Hair follicle dermal papilla cell (primary cell): ENCODE measurements at places on chromosomes 6 and 20. TPM values are rescaled to one million over a fixed set of nuclear protein-coding genes. Genes with fewer than 3 reads are reported as not detected.

UNC5CL gene
- total RNA-seq: 0.12 TPM in 1 of 2 replicates, not detected in the other

LCA5 gene
- total RNA-seq: 5.3 and 5.4 TPM in 2 replicates

BIRC7 gene
- total RNA-seq: not detected in 2 replicates

POPDC3 gene
- total RNA-seq: 46.9 and 50.3 TPM in 2 replicates

HLA-DRA gene
- total RNA-seq: 0.85 and 7.0 TPM in 2 replicates

SYCP2 gene
- 0.85 and 1.6 TPM in 2 replicates for total RNA-seq

ENPP1 gene
- total RNA-seq: 12.8 and 22.7 TPM in 2 replicates

CTAGE9 gene
- not detected in 2 replicates for total RNA-seq

MLN gene
- total RNA-seq: not detected in 2 replicates

FAM83C gene
- under 0.01 TPM in 1 of 2 replicates, not detected in the other for total RNA-seq

VGLL2 gene
- not detected in 2 replicates for total RNA-seq
